Tongue (tissue), 3 donors: ENCODE measurements at places on chromosomes 12 and 14. TPM values are rescaled to one million over a fixed set of nuclear protein-coding genes. Genes with fewer than 3 reads are reported as not detected.

C14orf39 gene
- total RNA-seq, result 1.6 TPM

GRCh38 chr14:37566811-37567371 lies 28.2 kb downstream of the FOXA1 start:
- no peak for DNase-seq

GRCh38 chr14:68550338-68550715 lies 242.5 kb downstream of the ZFP36L1 start:
- peak; percentile 74 for DNase-seq

DNA sequence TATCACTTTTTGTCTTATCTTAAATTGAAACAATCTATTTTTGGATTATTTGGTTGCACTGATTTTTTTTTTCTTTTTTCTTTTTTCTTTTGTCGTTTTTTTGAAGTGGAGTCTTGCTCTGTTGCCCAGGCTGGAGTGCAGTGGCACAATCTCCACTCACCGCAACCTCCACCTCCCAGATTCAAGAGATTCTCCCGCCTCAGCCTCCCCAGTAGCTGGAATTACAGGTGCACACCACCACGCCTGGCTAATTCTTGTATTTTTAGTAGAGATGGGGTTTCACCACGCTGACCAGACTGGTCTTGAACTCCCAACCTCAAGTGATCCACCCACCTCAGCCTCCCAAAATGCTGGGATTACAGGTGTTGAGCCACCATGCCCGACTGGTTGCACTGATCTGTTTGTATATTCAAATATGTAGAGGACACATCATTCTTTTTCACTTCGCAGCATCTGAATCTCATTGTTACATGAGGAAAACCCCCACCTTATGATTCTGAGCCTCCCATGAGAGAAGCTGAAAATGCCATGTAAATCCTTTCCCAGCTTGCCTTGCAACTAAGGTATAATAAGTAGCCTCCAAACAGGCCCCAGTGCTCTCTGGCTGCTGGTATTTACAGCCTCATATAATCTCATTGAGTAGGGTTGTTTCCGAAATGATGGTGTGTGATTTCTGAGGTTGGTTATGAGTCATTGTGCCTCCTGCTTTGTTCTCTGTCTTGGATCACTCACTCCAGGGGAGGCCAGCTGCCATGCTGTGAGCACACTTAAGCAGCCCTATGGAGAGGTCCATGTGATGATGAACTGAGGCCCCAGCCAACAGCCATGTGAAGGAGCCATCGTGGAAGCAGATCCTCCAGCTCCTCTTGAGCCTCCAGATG lies 5.2 kb upstream of the HSP90B1 start:
- no peak for DNase-seq

- DNase-seq, result no peak
Observed at GRCh38 chr12:110688446-110689280, at the start of gene HVCN1. Gene HVCN1 (minus strand): TSS chr12:110689115. CDS start chr12:110683245, 5,870 bp downstream.

DNA sequence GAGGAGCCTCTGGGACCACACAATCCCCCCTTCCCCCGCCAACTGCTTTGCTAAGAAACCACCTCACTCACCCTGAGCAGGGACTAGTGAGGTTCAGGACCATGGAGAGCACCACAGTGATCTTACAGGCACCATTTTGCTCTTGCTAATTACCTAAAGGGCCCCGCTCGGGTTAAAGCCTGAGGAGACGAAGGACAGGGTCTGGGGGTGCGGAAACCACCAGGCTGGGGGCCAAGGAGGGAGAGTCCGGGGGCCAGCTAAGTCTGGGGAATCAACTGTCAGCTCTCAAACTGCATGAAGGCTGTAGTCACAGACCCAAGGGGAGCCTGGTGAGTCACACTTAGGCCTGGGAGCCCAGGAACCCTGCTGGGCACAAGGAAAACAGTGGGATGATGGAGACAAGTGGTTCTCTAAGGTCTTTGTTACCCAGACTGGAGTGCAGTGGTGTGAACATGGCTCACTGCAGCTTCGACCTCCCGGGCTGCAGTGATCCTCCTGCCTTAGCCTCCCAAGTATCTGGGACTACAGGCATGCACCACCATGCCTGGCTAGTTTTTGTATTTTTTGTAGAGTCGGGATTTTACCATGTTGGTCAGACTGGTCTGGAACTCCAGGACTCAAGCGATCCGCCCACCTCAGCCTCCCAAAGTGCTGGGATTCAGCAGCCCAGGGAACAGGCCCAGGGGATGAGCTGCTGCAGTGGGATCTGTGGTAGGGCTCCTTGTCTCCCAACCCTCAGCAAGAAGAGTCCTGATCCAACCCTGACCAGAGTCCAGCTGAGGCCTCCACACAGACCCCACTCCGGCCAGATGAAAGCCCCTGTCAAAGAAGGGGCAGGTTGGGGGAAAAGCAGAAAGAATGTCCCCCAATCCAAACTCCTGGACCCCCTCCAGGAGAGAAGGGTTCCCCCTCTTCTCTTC lies 98.8 kb downstream of the CALM1 start:
- DNase-seq, result peak; percentile 93

GRCh38 chr12:51122844-51123243 lies 39.4 kb upstream of the CSRNP2 start:
- no peak for DNase-seq

GRCh38 chr12:18297902-18298301 lies 36.6 kb downstream of the PIK3C2G start:
- DNase-seq, result no peak

DNA sequence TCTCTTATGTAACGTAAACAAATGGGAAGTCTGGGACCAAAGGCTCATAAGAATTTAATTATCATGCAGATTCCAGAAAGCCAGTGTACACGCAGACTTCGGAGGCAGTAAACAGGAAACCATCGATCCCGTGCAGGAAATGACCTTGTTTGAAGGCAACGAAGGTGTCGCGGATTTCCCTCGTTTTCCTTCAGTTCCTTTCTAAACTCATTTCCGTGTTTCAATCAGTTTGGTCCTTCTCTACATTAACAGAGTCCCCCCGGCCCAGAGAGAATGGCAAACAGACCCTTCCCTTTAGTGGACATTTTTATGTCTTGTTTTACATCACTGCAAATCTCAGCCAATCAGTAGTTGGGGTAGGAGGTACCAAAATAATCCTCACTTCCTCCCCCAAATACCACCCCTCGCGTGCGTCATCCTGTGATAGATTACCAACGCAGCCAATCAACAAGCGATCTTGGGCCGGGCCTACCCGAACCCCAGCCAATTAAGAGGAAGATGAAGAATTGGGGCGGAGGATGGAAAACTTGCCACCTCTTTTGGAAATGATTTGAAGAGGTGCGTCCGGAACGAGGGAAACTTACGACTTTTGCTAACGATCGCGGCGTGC lies 6.1 kb upstream of the FOXJ2 start:
- DNase-seq, result peak; percentile 100

STRN3 gene
- total RNA-seq, result 86.4 TPM

DNA sequence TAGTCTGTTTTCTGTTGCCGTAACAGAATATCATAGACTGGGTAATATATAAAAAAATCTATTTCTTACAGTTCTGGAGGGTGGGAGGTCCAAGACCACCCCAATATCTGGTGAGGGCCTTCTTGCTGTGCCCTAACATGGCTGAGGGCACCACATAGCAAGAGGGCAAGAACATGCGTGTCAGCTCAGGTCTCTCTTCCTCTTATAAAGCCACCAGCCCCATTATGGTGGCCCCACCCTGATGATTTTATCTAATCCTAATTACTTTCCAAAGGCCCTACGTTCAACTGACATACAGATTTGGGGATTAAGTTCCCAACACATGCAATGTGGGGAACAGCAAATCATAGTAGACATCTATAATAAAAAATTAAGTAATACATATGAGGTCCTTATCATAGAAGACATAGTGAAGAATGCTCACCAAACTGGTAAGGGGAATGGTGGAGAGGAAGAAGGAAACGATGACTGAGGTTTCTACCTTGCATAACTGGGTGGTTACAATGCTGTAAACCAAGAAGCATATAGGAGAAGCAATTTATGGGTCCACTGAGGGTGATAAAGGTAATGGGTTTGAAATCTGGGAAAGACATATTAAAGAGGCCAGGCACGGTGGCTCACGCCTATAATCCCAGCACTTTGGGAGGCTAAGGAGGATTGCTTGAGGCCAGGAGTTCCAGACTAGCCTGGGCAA lies 27.0 kb downstream of the BTBD7 start:
- no peak for DNase-seq

P2RX2 gene
- not detected for total RNA-seq

DNA sequence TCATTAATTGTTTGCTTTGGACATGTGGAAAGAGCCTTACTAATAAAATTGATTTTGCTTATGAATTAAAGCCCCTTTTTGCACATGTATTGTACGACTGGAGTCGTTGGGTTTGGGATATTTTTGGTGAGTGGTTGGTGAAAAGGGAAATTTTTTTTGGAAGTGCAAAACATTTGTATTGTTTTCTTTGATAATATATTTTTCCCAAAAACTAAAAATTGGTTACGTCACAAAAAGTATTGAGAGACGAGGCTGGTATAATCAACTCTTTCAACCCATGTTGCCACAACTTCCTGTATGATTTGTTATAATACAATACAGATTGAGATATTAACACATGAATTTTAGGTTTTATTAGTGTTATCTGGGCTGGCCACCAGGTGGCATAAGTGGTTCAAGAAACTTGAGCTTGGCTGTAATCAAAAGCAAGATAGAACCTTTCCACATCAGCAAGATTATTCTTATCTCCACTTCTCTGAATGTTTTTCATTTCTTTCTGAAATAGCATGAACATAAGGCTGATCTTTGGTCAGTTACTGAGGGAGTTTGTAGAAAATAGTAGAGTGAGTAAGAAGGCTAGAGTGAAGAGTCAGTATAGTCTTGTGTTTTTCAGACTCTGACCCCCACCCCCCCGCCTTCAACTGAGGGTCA lies 8.7 kb downstream of the NGDN start:
- DNase-seq, result peak; percentile 81

BCL2L14 gene
- total RNA-seq, result not detected

- DNase-seq, result no peak
Observed at GRCh38 chr12:47312808-47313426, 233.2 kb upstream of the AMIGO2 start.

- DNase-seq, result no peak
Observed at GRCh38 chr14:43165651-43166050, 1341.4 kb downstream of the FSCB start.
